ENCODE measurements at places on chromosomes 12 and 14.

DNA sequence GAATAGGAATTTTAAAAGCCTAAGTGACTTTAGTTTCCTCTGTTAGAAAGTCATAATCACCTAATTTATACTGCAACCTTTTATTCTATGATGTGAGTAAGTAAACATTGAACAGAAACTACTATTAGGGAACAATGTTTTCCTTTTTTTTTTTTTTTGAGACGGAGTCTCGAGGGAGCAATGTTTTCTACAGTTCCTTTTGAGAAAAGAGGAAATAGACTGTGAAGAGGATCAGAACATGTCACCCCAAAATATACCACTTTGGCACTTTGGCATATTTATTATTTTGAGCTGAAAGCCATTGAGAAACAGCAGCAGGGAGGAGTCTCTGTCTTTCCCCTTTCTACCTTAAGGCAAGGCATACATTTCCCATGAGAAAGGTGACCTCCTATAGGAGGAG, 162.7 kb upstream of the CNOT2 start:
- DNase-seq = no peak

GRCh38 chr12:32159381-32159780, 52.7 kb downstream of the BICD1 start:
- no peak for DNase-seq

GRCh38 chr14:42469637-42470426, 863.2 kb downstream of the LRFN5 start:
- DNase-seq = no peak

GRCh38 chr14:38993981-38994380, 109.1 kb downstream of the SEC23A start:
- no peak for DNase-seq

GRCh38 chr12:67362526-67362925, 93.4 kb downstream of the CAND1 start:
- DNase-seq = no peak

DNA sequence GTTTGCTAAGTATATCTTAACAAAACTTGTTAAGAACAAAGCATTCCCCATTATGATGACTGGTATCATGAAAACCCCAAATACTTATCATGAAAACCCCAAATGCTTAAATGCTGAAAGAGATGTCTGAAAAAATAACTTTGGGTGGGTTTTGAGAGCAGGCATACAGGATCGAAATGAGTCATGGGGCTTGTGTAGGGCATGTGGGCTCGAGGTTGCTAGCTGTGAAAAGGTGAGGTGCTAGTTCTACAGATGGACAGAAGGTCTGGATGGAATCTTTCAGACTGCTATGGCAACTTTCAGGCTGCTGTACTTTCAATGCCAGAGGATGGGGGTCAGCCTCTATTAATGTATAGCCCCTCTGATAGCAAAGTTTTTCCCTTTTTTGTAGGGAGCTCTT, 167.8 kb upstream of the MDGA2 start:
- no peak for DNase-seq

- DNase-seq = no peak
Observed at GRCh38 chr12:76081909-76082308, 2.6 kb downstream of the NAP1L1 start.

- no peak for DNase-seq
Observed at GRCh38 chr14:76782115-76782884, 21.0 kb downstream of the VASH1 start.

- no peak for DNase-seq
Observed at GRCh38 chr12:108857158-108857407, 300 bp downstream of the SSH1 start.

GRCh38 chr14:102144914-102145313, 5.2 kb downstream of the WDR20 start:
- DNase-seq = no peak

DNA sequence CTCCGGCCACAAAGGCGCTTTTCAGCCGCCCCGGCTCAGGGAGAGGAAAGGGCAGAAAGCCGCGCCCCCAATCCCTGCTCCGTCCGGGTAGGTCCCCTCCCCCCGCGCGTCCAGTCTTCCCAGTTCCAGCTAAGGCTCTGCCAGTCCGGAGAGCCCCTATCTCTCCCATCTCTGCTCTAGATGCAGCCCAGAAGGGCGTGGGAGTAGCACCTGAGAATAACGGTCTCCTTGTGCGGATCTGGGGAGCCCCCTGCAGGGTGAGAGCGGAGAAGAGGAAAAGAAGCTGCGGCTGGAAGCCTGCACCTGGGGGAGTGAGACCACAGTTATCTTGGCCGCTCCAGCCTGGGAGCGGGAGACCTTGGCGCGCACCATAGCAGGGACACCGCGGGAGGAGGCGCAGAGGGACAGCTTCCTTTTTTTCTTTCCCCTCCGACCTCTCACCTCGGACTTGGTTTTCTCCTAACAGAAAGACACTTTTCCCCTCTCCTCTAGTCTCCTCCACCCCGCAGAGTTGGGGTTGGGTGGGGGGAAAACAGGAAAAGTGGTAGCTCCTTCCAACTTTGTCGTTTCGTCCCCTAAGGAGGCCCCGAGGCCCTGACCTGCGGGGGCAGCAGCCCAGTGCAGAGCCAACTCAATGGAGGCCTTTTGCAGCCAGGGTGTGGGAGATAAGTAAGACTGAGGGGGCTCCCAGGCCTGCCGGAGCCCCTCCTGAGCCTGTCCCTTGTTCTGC, 2.4 kb downstream of the DHH start:
- peak; percentile 68 for DNase-seq

All from activated CD4-positive, alpha-beta T cell treated with anti-CD3 and anti-CD28 coated beads, Interleukin-2, amount 50 U/mL, for 48 hours (primary cell).